Suprapubic skin (tissue), 4 donors: ENCODE measurements at places on chromosomes 13 and 19.

DNA sequence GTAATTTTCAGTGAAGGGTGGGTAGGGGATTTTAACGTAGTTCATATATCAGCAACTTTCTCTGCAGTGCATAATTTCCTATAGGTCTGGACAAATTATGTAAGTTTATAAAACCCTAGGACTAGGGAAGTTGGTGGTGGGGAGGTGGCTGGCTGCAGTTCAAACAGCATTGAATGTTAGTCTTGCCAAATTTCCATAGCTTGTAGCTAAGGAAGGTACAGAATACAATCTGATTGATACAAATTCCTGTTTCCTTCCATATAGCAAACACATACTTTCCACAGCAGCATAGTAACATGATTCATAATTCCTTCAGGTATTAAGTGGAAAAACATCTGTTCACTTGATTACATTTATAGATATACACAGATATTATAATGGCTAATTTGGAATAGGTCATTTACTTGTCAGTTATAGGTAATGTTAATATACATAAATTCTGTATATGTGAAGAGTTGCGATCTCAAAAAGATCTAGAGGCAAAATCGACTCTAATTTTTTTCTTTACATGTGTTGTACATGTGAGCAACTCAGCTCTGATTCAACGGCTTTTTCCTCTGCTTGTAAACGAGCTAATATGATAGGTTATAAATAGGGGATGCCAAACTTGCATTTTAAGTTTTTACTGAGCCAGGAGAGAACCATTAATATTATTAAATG is 233.4 kb upstream of the CSNK1A1L start:
- DNase-seq: no peak

GRCh38 chr19:54114340-54115108 is 933 bp downstream of the TFPT start:
- peak; percentile 60 for DNase-seq

DNA sequence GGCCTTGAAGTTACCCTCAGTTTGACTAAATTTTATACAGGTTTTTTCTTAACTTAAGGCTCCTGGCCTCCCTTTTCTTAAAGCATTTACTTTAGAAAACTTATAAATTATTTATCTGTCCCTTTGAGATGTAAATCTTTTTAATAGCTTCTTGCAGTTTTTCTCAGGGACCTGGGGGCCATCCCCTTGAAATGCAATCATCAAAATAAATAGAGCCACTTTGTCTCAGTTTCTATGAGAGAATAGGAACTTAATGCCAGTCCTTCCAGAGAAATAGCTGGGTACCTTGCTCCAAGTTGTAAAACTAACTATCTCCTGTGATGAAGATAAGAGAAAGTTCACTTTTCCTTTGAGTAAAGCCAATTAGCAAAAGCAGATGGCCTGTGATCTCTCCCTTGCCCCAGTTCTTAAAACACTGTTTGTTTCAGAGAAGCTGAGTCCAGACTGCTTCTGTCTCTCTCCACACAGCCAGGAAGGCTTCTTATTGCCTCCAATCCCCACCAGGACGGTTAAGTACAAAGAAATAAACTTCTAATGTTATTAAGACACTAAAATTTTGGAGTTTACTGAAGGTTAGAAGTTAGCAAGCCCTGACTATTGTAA is 913.1 kb downstream of the OLFM4 start:
- DNase-seq: no peak

DNA sequence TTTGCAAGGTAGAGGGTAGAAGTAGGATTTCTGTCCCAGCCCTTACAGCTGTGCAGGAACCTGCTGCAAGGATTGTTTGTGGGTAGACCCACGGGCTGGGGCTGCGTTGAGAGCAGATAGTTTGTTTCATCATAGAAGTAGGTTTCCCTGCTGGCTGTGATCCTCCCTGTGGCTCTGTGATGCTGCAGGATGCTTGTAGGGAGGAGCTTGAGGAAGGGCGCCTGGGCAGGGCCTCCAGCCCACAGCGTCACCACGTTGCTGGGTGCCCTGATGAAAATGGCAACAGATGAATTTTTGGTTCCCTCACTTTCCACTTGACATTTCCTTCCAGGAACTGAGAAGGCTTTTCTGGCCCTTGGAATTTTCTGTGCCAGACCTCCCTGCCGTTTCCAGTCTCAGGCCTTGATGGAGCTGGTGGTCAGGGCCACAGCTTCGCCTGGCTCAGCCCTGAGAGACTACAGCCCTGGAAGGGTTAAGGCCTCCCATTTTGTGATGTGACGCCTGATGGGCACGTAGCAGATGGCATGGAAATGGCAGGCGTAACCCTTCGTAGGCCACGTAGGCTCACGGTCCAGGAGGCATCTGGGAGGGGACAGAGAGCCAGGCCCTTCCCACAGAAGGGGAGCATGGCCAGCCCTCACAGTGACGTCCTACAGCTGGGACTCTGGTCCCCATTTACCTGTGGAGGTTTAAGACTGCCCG is 42.2 kb downstream of the GATAD2A start:
- no peak for DNase-seq

DNA sequence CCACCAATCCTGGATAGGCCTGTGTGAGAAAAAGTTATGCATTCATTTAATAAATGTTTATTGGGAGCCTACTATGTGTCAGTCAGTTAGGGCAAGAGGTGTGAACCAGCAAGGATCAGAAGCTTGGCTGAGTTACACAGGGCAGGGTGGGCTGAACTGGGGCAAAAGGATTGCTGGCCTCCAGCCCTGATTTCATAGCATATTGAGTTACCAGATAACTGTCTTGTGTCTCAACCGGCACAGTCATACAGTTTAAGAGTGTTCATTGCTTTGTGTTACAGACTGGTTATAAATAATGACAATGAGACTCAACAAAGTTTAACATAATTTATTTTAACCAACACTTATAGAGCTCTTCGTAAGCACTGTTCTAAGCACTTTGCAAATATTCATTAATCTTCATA is 253.8 kb downstream of the DLEU7 start:
- no peak for DNase-seq

GRCh38 chr19:30439310-30439709 is 67.1 kb downstream of the ZNF536 start:
- no peak for DNase-seq
